ENCODE measurements at places on chromosomes 1 and 21.

- no peaks in the 10 kb centered on the region for H3K4me1 ChIP-seq
- H3K36me3 ChIP-seq: peaks cover 6% of the 10 kb centered on the region
- H3K4me3 ChIP-seq: no peak overlapping the region
- DNase-seq: no peak
- no peak overlapping the region for H3K27ac ChIP-seq
These were observed 187.1 kb downstream of the CDC42BPA start for GRCh38 chr1:227131193-227131592.

- DNase-seq: no peak
- H3K27me3 ChIP-seq: peaks cover 15% of the 10 kb centered on the region
- H3K36me3 ChIP-seq: no peaks in the 10 kb centered on the region
- H3K4me3 ChIP-seq: no peak overlapping the region
- no peak overlapping the region for H3K27ac ChIP-seq
These were observed 39.5 kb upstream of the CASZ1 start for GRCh38 chr1:10835822-10836421.

GRCh38 chr1:52634111-52634510, 1.1 kb downstream of the SHISAL2A start:
- H3K4me3 ChIP-seq: no peak overlapping the region
- H3K4me1 ChIP-seq: peaks cover 4% of the 10 kb centered on the region
- H3K36me3 ChIP-seq: no peaks in the 10 kb centered on the region

GRCh38 chr21:36064085-36064460, 3.7 kb upstream of the SETD4 start:
- H3K4me1 ChIP-seq: peaks cover under 1% of the 10 kb centered on the region
- no peak overlapping the region for H3K4me3 ChIP-seq
- no peaks in the 10 kb centered on the region for H3K27me3 ChIP-seq
- no peaks in the 10 kb centered on the region for H3K36me3 ChIP-seq

DNA sequence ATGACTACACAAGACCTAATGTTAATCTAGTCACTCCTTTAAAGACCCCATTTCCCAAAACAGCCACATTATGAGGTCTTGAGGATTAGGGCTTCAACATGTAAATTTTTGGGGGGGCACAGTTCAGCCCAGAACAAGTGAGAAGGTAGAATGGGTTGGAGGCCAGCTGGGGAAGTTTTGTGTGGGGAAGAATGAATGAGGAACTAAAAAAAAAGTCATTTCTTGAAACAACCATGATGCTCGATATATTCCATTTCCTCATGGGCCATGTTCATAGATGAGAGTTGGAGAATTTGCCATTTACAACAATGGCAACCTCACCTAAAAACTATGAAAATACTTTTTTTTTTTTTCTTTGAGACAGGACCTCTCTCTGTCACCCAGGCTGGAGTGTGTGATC, 14.5 kb downstream of the NLRP3 start:
- no peak for DNase-seq
- H3K27ac ChIP-seq: no peak overlapping the region
- H3K4me1 ChIP-seq: no peaks in the 10 kb centered on the region
- no peaks in the 10 kb centered on the region for H3K36me3 ChIP-seq
- H3K27me3 ChIP-seq: no peaks in the 10 kb centered on the region

- peak within 1 kb of the TSS; percentile 97 for H3K27ac ChIP-seq
- DNase-seq: peak; percentile 96
- H3K27me3 ChIP-seq: no peaks in the 10 kb centered on the region
- H3K4me1 ChIP-seq: peaks cover 23% of the 10 kb centered on the region
- H3K4me3 ChIP-seq: peak within 1 kb of the TSS; percentile 70
These were observed at the start of gene MAP3K6 for GRCh38 chr1:27366411-27367159. TSS of gene MAP3K6 (minus strand) at chr1:27366961. CDS start at chr1:27366597, 364 bp downstream.
